ENCODE measurements at places on chromosomes 11 and 22.

- no peak for DNase-seq
These were observed 47.8 kb upstream of the ALX4 start for GRCh38 chr11:44357711-44358110.

DNA sequence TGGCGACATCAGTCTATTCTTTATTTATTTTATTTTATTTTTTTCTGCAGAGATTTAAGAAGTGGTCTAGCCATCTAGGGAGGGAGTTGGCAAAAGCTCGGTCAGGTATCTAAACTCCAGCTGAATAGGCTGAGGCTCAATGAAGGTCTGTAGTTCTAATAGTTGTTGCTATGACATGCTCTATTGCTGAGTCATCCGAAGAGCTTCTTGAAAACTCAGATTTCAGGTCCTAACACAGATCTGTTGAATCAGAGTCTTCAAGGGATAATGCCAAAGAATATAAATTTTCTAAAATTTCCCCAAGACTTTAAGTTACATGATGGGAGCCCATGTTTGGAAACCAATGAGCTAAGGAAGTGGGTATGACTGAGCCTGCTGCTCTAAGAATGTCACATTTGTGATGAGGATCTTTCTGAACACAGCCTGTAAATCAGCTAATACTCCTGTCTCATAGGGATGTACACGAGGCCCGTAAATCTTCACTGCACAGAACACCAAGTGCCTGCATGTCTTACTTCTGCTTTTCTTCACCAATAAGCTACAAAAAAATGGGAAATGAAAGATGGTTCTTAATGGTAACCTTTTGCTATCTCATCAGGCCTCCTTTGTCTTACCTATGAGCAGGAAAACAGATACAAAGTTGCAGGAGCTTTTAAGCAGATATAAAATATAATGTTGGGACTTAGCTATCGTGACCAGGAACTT, 901.4 kb upstream of the API5 start:
- no peak for DNase-seq

DNA sequence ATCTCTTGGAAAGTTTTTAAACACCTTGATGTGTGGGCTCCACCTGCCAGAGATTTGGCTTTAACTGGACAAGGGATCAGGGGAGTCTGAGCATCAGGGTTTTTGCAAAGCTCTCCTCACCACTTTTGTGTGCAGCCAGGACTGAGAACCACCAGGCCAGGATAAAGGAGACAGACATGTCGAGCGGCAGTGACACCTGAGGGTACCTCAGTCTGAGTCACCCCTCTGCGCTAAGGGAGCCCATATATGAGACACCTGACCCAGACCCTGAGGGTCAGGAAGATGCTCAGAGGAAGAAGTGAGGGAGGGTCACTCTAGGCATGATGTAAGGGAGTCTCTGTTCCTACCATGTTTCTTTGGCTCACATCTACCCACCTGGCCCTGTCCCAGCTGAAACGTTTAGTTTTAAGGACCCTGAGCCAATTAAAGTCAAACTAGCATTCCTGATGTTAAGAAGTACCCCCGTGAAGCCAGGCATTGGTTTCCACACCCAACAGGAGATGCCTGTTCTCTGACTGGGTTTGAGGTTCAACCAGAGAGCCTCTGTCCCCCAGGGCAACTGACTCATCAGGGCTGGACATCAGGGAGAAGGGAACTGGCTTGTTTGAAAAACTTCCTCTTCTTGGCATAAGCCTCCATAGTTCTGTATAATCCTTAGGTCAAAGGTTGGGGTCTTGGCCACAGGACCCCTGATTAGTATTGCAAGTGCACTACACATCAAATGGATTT, 72.4 kb upstream of the BIRC3 start:
- no peak for DNase-seq

DNA sequence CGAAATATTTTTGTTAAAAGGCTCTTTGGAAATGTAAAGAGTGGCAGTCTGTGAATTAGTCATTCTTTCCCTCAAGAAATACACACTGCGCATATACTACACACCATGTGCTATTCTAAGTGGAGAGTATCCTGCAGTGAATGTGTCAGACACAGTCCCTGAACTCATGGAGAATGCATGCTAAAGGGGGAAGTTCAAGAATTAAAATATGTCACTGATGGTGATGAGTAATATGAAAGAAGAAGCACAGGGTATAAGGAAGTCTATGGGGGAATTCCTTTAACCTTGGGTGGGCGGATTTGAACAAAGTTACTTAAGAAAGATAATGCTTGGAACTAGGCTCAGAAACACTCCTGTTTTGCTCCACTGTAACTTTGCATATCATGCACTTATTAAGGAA, 153.0 kb downstream of the LRRC4C start:
- DNase-seq = no peak

DNA sequence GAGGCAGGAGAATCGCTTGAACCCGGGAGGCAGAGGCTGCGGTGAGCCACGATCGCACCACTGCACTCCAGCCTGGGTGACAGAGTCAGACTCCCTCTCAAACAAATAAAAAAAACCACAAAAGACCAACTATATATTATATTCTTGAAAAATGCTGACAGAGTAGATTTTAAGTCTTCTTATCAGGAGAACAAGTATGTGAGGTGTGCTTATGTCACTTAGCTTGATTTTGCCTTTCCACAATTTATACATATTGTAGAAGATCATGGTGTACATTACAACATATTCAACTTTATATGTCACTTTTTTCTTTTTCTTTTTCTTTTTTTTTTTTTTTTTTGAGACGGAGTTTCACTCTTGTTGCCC, 24.1 kb upstream of the CARS1 start:
- no peak for DNase-seq

DNA sequence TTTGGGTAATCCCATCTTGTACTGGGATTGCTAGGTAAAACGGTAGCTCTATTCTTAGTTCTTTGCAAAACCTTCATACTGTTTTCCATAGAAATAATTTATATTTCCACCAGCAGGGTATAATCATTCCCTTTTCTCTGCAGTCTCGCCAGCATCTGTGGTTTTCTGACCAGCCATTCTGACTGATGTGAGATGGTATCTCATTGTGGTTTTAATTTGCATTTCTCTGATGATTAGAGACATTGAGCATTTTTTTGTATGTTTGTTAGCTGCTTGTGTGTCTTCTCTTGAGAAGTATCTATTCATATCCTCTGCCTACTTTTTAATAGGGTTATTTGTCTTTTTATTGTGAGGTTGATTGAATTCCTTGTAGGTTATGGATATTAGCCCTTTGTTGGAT, 220.9 kb downstream of the PGR start:
- no peak for DNase-seq

DNA sequence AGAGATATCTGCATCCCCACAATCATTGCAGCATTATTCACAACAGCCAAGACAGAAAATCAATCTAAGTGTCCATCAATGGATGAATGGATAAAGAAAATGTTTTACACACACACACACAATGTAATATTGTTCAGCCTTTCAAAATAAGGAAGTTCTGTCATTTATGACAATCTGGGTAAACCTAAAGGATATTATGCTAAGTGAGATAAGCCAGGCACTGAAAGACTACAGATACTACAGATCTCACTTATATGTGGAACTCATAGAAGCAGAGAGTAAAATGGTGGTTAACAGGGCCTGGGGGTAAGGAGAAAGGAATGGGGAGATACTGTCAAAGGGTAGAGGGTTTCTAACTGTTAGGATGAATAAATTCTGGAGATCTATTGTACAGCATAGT, 36.0 kb upstream of the EED start:
- no peak for DNase-seq

DNA sequence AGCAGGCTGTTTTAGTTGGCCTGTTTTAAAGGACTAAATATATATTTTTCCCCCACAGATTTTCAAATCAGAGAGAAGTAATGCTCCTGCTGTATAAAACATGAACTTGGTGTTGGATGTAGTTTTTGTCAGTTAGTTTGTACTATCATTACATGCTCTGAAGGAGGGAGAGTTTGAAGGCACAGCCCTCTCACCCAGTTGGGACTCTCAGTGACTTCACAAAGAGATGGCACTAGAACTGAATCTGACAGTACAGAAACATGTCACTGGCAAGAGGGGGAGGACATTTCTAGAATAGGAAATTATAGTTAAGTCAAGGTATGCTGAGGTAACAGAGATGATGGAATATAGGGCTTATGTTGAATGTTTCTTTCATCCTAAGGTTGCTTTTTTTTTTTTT, 21.0 kb upstream of the C1QTNF4 start:
- DNase-seq = no peak

DNA sequence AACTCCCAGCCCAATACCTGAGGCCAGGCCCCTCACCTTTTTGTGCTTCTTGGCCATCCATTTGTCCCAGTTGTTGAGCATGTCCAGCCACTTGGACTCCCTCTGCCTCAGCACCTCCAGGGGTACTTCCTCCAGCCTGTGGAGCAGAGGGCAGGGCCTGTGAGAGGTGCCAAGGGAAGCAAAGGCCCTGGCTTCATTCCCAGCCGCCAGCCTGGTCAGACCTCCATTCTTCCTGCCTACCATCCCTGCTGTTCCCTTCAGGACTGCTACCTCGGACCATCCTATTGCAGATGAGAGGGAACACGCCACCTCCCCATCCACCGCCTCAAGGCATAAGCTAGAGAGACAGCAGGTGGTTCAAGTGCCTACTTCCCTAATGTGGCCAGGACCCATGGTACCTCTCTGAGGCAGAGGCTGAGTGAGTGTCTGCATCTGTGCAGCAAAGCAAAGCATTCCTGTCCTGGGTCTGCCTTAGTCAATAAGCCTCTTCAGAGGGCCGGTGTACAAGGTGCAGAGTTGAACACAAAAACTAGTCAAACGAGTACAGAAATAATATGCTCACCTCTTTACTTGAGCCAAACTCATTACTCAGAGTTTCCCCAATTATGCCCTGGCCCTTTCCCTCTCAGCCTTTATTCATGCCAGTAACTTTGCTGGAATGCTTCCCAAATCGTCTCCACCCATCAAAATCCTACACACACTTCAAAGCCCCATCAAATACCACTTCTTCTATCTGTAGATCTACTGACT, 15.4 kb upstream of the CASTOR1 start:
- no peak for DNase-seq

DNA sequence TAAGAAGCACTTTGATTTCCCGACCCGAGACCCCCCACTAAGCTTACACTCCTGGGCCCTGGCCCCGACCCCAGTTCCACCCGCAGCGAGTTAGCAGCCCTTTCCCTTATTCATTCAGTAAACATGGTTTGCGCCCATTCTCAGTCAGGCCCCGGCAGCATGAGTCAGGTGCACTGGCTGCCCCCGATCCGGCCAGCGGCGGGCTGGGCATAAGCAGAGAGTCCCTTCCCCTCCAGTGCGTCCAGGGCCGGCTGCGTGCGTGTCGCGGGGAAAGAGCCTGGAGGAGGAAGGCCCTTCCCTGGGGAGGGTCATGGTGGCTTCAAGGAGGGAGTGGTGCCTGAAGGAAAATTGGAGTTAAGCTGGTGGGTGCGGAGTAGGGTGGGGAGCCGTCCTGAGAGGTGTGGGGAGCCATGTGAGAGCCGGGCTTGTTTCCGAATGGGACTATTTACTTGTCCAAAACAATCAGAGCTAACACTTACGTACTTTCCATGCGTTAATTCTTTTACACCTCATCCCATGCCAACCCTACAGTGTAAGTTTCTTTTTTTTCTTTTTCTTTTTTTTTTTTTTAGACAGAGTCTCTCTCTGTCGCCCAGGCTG, 657 bp downstream of the IGHMBP2 start:
- DNase-seq = no peak

DNA sequence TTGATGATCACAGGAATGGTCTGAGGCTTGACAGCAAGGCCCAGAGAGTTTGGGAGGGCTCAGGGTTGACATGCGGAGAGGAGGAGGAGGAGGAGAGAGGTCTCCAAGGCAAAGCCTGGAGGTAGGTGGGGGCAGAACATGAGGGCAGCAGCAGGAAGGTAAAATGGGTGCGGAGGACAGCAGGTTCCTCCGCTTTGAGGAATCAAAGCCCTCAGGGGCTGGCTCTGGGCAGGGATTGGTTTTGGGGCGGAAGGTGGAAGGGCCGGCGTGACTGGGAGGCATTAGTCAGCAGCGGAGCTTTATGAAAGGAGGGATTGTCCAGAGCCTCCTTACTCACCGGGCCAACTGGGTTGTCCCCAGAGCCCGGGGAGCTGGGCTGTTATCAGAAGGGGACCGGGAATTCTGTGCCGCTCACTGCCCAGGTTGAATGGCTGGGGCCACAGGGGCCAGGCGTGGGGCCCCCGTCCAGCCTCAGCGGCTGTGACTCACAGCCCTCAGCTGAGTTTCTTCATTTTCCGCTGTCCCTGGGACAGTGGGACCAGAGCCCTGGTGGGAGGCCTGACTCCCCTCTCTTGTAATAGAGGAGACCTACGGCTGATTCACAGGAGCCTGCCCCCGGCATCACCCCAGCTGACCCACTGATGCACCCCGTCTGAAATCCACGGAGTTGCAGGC, 36.2 kb downstream of the LIF start:
- no peak for DNase-seq
